T-helper 17 cell (primary cell): ENCODE measurements at places on chromosomes 7 and 10.

GRCh38 chr10:129968853-129969183 lies 4.7 kb upstream of the EBF3 start:
- H3K4me3 ChIP-seq, result no peak overlapping the region
- peaks cover 6% of the 10 kb centered on the region for H3K4me1 ChIP-seq
- DNase-seq, result no peak
- peaks cover 53% of the 10 kb centered on the region for H3K27me3 ChIP-seq

GRCh38 chr7:135215698-135216097 lies 4.4 kb upstream of the WDR91 start:
- no peak for DNase-seq
- no peak overlapping the region for H3K27ac ChIP-seq
- H3K4me1 ChIP-seq, result peaks cover 1% of the 10 kb centered on the region
- H3K27me3 ChIP-seq, result peaks cover 9% of the 10 kb centered on the region
- peaks cover 2% of the 10 kb centered on the region for H3K36me3 ChIP-seq

DNA sequence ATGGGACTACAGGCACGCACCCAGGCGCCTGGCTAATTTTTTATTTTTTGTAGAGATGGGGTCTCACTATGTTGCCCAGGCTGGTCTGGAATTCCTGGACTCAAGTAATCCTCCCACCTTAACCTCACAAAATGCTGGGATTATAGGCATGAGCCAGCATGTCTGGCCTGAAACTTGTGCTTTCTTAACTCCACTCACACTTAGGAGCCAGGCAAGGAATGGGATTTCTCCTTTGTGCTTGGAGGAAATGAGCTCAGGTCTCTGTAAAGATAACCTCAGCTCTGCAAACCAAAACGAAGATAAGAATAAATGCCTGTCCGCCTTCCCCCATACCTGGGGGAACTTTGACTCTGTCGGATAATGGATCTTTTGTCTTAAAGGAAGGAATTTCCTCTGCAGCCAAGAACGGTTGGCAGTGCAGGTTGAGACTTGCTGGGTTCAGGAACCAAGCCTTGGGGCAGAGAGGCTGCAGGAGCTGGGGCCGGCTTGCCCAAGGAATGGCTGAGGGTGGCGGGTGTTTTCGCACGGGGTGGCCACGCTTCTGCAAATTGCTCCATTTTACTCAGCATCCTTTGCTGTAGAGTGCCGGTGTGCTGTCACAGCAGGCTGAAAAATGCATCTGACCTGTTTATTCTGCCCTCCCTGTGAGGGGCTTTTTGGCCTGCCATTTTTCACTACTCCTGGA lies 174.2 kb downstream of the KIAA1217 start:
- H3K36me3 ChIP-seq, result no peaks in the 10 kb centered on the region
- no peak for DNase-seq
- no peaks in the 10 kb centered on the region for H3K4me1 ChIP-seq
- peaks cover 53% of the 10 kb centered on the region for H3K27me3 ChIP-seq

DNA sequence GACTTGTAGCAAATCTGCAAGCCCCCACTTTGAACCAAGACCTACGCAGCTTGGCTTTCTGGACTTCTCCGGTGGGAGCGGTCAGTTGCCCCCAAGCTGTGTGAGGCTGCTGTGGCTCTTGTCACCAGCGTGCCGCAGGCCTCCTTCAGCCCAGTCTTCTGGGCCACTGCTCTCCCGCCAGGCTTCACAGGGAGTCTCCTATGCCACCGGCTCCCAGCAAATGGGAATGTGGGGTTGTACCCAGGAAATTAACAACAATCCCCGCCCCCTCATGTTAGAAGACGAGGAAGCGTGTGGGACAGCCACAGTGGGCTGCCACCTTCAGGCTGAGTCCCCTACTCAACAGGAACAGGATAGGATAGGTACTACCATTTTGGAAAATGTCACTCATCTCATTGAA lies 4.2 kb downstream of the WDR86 start:
- peaks cover 3% of the 10 kb centered on the region for H3K36me3 ChIP-seq
- H3K4me3 ChIP-seq, result no peak overlapping the region
- peaks cover 1% of the 10 kb centered on the region for H3K27me3 ChIP-seq
- no peak for DNase-seq

DNA sequence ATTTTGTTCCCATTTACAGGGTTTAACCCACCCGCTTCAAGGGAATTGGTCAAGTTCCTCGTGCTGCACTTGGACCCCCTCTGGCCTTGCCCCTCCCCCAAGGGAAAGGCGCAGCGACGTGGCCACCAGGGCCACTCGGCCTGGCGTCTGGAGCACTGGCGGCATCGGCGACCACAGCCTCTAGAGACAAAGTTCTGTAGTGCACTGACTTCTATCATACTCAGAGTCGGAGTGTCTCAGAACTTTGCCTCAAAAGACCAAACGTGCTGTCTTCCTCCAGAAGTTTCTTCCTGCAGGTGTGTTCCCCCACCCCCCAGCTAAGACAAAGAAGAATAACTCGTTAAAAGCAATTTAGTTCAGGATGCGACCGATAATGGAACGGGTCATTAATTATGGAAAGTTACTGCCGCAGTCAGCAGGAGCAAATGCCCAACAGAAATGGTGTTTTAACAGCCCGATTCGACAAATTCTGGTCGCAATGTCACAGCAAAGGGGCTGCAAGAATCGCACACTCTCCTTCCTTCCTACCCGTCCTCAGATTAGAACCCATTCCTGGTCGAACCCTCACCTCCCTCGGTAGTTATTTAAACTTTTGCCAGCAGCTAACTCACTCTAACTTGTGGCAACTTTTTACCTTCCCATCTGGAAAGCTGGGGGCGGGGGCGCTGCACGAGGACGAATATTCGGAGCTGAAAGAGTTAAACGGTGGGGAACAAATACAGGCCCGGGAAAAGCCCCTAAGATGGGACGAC lies 202.1 kb upstream of the NFE2L3 start:
- DNase-seq, result no peak
- H3K27ac ChIP-seq, result no peak overlapping the region
- peaks cover 16% of the 10 kb centered on the region for H3K27me3 ChIP-seq
- peak overlapping the region; percentile 94 for H3K4me3 ChIP-seq

DNA sequence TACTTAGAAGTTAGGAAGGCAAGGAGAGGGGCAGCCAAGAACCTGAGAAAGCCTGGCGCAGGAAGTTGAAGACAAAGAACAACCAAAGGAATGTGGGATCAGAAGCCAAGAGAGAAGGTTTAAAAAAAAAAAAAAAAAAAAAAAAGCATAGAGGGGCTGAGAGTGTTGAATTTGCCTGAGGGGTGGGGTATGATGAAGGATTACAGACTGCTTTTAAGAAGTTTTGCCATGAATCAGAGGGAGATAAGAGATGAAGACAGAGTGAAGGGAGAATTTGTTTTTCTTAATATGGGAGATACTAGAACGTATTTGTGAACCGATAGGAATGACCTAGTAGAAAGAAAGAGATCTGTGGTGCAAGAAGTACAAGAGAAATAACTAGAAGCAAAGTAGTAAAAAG lies 6.7 kb downstream of the SLC26A4 start:
- peaks cover 29% of the 10 kb centered on the region for H3K27me3 ChIP-seq
- H3K36me3 ChIP-seq, result no peaks in the 10 kb centered on the region
- DNase-seq, result no peak
- H3K27ac ChIP-seq, result no peak overlapping the region

- H3K27ac ChIP-seq, result no peak overlapping the region
- DNase-seq, result no peak
- H3K4me1 ChIP-seq, result no peaks in the 10 kb centered on the region
- no peaks in the 10 kb centered on the region for H3K36me3 ChIP-seq
- no peak overlapping the region for H3K4me3 ChIP-seq
- H3K27me3 ChIP-seq, result no peaks in the 10 kb centered on the region
Observed at GRCh38 chr7:85483177-85483576, 296.3 kb upstream of the SEMA3D start.

- H3K27ac ChIP-seq, result no peak overlapping the region
- no peaks in the 10 kb centered on the region for H3K4me1 ChIP-seq
- no peak overlapping the region for H3K4me3 ChIP-seq
- H3K27me3 ChIP-seq, result peaks cover 62% of the 10 kb centered on the region
- H3K36me3 ChIP-seq, result peaks cover 3% of the 10 kb centered on the region
Observed at GRCh38 chr10:23080262-23080661, 15.1 kb upstream of the MSRB2 start.

DNA sequence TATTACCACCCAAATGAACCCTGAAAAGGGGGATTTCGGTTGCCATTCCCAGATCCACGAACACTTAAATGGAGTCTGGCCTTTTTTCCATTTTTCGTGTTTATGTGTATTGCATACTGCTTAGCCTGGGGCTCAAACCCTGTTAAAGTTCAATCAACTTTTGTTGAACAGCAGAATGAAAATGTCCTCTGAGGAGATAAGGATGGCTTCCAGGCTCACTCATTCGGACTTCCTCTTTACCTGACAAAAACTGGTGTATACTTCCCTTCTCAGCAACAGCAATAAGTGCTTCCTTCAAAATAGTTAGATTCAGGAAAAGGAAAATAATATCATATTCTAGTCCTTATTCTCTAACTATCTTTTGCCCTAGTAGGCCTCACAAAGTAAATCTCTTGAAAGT lies 61.1 kb upstream of the ARID5B start:
- no peak overlapping the region for H3K4me3 ChIP-seq
- no peaks in the 10 kb centered on the region for H3K27me3 ChIP-seq

DNA sequence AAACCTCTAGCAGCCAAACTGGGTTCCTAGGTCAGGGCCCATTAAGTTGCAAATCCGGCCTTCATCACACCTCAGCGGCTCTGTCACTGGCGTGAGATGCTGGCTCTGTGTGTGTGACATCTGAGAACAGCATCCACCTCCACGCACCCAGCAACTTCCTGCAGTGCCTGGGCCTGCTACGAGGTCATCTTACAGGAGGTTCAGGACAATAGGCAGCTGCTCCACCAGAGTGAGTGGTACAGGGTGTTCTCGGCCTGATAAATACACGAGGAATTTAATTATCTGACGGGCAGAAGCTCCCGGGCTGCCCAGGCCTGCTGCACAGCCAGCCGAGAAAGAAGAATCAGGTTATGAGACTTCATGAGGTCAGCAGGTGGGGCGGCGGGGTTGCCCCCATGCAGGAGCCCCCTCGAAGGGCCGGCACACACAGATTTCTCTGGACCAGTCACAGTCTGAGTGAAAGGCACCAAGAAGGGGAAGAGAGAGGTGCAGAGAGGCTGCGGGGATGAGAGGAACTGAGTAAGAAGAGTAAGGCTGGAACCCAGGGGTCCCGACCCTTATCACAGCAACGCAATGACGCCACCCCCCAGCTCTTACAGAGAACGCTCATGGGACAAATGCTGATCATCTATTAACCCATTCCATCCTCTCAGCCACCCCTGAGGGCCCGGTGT lies 49.3 kb downstream of the CALML3 start:
- H3K27ac ChIP-seq, result no peak overlapping the region
- no peak for DNase-seq
- peaks cover under 1% of the 10 kb centered on the region for H3K36me3 ChIP-seq
- no peak overlapping the region for H3K4me3 ChIP-seq

GRCh38 chr7:104679085-104679484 lies 334.9 kb upstream of the KMT2E start:
- no peaks in the 10 kb centered on the region for H3K36me3 ChIP-seq
- no peak overlapping the region for H3K4me3 ChIP-seq
- H3K27me3 ChIP-seq, result peaks cover 17% of the 10 kb centered on the region
- no peak overlapping the region for H3K27ac ChIP-seq
- no peaks in the 10 kb centered on the region for H3K4me1 ChIP-seq

DNA sequence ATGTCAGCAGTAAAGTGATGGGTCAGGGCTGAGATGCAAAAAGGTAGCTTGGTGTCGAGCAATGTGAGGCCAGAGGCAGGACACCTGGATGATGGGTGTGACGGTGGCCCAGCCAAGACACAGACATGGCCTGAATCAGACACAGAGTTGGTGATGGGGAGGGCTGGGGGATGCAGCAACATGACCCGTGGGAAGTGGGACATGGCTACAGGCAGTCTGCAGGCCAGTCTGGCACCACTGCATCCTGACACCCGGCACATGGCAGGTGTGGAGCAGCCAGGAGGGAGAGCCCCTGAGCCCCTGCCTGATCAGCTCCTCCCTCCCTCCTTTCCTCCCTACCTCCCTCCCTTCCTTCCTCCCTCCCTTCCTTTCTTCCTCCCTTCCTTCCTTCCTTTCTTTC lies 114.8 kb upstream of the WDR11 start:
- no peaks in the 10 kb centered on the region for H3K36me3 ChIP-seq
- no peak overlapping the region for H3K27ac ChIP-seq
- DNase-seq, result no peak
- peaks cover 4% of the 10 kb centered on the region for H3K4me1 ChIP-seq
- H3K27me3 ChIP-seq, result peaks cover 26% of the 10 kb centered on the region

- no peaks in the 10 kb centered on the region for H3K36me3 ChIP-seq
- no peaks in the 10 kb centered on the region for H3K27me3 ChIP-seq
- H3K4me3 ChIP-seq, result no peak overlapping the region
- H3K4me1 ChIP-seq, result no peaks in the 10 kb centered on the region
- no peak for DNase-seq
Observed at GRCh38 chr7:158116235-158116634, 471.4 kb downstream of the PTPRN2 start.

DNA sequence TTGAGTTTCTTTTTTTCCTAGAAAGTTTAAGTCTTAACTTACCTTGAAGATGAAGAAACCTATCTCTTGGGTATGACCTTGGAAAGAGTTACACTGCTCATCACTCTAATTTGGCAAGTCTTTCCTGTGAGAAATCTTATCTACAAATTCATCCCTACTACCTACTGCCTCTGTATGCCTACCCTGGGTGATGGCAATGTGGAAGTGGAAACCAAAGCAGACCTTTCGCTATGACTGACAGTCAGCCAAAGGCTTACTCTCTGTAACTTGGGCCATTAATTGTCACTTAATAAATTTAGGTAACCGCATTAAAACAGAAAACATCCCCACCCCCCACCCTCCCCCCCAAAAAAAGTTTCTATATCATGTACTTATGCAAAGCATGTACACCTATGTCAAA lies 103.9 kb downstream of the CNOT4 start:
- H3K4me1 ChIP-seq, result peaks cover 5% of the 10 kb centered on the region
- no peaks in the 10 kb centered on the region for H3K27me3 ChIP-seq
- H3K27ac ChIP-seq, result peak overlapping the region; percentile 39
